NCI-H2081 (cell line): ENCODE measurements at places on chromosomes 12 and 14.
A peak's percentile ranks its signal among the peaks of the same experiment; 100 is the strongest.

DNA sequence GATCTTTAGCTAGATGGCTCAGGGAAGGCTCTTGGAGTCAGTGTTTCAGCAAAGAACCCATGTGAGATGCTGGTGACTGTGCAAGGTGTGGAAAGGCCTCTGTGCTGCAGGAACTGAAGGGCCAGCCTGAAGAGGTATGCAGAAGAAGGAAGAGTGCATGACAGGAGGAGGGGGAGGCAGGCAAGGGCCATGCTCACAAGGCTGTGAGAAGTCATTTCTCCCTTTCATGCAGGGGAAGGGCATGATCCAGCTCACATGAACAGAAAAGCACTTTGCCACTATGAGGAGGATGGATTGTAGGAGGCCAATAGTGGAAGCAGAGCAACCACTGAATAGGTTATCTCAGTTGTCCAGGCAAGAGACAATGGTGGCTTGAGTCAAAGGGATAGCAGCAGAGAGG is 83.7 kb downstream of the SSPN start:
- no peak for DNase-seq

- no peak for DNase-seq
These were observed 5.0 kb downstream of the REM2 start for GRCh38 chr14:22887990-22888378.

DNA sequence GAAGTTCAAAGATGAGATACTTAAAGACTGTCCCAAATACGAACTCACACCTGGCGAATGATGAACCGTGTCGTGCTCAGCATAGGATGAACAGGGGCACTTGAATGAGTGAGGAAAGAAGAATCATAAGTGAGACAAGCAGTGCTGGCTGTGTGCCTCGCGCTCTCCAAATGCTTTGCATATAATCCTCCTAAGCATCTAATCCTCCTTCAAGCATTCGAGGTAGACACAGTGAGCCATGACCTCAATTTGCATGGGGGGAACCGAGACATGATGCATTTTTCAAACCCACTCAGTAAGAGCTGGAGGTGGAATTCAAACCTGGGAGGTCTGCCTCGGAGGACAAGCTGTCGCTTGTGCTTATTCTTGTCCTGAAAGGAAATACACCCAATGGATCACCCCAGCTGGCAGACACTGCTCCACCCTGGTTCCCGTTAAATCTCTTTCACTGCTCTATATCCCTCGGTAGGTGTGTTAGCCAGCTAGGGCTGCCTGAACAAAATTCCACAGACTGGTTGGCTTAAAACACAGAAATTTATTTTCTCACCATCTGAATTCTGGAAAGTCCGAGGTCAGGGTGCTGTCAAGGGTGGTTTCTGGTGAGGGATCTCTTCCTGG is 274.0 kb downstream of the SLC15A4 start:
- no peak for DNase-seq

DNA sequence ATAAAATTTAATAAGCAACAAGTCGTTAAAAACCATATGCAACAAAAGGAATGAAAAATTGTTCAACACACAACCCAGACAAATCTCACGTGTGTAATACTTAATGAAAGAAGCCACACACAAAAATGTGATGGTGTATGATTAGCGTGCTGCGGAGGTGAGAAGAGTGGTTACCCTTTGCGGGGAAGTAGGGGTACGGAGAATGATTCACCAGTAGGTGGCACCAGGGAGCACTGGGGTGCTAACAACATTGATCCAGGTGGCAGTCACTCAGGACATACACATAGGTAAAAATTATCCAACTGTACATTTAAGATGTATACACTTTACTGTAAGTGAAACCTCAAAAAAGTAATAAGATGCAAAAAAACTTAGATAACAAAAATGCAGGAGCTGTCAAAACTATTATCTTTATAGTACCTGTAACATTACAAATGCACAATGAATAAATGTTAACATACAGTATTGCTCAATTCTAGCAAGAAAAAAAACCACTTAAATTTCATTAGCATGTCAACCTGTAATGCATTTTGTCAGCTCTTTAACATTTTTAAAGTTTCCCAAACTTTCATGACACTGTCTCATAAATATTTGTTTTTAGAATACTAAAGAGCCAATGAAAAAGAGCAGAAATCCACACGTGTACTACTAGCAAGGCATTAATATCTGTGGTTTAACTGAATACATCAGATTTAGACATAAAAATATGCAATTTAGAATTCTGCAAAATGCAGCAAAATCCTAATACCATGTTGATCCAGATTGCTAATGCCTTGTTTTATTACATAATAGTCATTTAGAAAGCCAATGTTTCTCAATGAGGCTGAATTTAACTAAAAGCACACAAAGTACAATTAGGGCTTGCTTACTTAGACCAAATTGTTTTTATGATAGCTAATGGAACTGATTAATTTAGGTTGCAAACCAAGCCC is 46.7 kb downstream of the TMCC3 start:
- DNase-seq = peak; percentile 9

- no peak for DNase-seq
These were observed 9.4 kb downstream of the GPR132 start for GRCh38 chr14:105055736-105056302.

GRCh38 chr12:26271889-26272492 is 76.6 kb downstream of the SSPN start:
- no peak for DNase-seq

DNA sequence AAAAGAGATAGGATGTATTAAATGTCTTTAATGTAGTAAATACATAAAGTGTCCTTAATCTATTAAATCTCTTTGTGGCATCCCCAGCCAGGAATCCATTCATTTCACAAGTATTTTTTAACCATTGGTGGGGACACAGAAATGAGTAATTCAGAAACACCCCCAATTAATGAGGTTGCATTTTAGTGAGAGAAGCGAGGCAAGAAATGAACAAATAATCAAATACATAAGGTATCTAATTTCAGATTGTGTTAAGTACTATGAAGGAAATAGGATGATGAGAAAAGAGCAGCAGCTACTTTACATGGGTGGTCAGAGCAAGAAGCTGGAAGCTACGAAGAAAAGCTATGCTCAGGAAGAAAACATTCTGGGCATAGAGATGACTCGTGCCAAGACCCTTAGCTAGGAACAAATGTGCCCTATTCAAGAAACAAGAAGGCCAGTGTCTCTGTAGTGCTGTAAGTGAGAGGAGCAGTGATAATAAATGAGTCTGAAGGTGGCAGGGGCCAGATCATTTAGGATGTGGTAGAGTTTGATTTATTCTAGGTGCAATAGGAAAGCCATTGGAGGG is 60.5 kb upstream of the IGF1 start:
- no peak for DNase-seq

GRCh38 chr14:100914597-100915021 is 11.1 kb upstream of the RTL1 start:
- DNase-seq = no peak

DNA sequence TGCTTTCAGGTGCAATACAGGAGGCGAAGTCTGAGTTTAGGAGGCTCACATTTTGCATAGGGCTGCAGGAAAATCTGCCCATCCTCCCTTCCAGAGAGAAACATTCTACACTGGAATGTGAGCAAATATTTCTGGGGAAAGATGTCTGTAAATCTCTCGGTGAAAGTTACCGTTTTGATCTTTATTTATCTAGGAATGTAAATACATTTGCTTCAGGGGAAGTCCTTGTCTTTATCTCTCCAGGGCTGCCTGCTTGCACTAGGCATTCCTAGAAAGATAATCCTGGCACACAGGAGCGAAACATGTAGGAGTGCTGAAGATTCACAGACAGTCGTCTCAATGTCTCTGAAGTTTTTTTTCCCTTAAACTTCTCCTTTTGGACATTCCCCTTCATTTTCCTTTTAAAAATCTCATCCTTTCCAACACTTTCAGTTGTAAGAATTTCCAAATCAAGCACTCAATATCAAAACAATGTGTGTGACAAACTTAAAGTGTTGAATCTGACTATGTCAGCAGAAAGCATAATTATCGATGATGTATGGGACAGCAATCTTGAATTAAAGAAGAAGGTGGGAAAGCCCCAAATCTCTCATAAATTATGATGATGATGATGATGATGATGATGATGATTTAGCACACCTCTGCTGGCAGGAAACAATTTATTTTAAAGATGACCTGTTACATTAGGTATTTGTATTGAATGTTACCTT is 113.4 kb upstream of the RESF1 start:
- DNase-seq = no peak

- DNase-seq = no peak
These were observed 37.5 kb downstream of the PLCZ1 start for GRCh38 chr12:18700271-18700670.

DNA sequence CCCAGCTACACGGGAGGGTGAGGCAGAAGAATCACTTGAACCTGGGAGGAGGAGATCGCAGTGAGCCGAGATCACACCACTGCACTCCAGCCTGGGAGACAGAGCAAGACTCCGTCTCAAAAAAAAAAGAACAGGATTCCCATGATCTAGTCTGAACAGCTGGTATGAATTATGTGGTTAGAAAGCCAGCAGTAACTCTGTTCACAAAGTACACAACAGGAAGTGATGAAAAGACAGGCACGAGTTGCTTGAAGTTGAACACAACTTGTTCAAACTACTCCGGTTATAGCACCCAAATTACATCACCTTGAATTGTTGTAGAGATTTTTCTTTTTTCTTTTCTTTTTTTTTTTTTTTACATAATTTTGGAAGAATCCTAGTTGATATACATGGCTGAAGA is 238.8 kb upstream of the RGS6 start:
- no peak for DNase-seq

DNA sequence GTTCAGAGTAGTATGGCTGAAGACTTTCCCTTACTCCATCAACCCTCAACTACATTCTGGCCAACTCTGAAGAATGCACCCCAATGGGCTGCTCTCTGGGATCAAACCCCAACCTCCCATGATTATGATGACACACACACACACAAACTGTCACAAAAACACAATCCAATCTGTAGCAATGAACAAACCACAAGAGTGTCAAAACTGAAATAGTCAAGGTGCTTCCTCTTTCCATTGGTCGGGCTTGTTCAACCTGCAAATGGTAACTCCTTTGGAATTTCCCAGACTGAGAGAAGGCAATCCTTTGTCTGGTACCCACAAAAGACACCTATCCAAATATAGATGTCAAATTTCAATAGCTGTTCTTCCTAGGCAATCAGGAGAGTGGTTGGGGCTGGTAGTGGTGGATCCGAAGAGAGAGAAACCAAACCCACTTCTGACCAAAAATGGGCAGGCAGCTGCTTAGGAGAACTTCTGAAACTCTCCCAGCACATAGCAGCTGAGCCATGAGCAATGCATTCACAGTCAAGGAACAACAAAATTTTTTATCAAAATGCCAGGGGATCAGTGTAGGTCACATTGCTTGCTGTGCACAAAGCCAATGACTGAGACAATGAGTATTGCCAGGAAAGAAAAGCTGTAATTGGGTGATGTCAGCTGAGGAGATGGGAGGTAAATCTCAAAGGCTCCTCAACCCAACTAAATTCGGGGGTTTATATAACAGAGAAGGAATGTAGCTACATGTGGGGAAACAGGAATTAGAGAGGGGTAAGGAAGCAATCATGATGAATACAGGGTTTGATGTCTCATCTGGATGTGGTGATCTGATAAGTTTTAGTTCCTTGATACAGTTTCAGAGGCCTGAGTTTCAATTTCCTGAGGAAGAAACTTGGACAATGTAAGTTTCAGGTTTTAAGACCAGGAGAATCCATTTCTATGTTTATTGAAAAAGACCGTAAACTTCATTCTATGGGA is 191.4 kb downstream of the KITLG start:
- DNase-seq = no peak
